ENCODE measurements at places on chromosomes 7 and 10. TPM values are rescaled to one million over a fixed set of nuclear protein-coding genes. Genes with fewer than 3 reads are reported as not detected.

DNA sequence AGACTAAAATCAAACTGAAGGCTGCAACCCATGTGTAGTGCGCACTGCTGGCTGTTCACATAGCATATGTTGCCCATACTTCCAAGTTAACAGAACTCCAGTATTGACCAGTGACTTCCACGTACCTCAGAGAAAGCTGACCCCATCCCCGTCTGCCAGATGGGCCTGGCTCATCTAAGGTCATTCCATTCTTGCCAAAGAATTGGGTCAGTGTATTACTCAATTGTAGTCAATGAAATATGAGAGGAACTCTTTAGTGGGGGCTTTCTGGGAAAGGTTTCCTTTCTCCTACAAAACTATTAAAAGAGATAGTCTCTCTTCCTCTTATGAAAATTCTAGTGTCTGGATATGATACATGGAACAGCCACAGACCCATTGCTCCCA, 238.6 kb downstream of the COBL start:
- no peak overlapping the region for H3K27ac ChIP-seq
- DNase-seq, result no peak
- H3K27me3 ChIP-seq, result no peaks in the 10 kb centered on the region

DNA sequence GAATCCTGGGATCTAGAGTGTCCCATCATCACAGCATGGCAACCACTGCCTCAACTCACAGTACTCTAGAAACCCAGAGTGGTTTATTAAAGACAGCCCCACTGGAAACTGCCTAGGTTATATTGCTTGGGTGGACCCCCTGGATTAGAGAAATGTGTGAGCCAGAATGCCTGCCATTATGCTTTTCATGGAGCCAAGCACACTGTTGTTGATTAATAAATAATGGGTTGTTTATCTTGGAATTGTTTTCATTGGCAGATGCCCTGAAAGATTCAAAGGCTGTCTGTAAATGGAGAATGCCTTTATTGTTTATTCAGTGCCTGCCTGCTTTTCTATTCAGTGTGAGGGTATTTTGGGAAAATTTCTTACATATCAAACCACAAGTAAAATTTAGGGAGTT, 52.1 kb downstream of the GNAI1 start:
- H3K4me3 ChIP-seq, result no peak overlapping the region
- no peak for DNase-seq
- H3K27me3 ChIP-seq, result no peaks in the 10 kb centered on the region
- peak overlapping the region; percentile 25 for H3K27ac ChIP-seq
- peaks cover 9% of the 10 kb centered on the region for H3K36me3 ChIP-seq

DNA sequence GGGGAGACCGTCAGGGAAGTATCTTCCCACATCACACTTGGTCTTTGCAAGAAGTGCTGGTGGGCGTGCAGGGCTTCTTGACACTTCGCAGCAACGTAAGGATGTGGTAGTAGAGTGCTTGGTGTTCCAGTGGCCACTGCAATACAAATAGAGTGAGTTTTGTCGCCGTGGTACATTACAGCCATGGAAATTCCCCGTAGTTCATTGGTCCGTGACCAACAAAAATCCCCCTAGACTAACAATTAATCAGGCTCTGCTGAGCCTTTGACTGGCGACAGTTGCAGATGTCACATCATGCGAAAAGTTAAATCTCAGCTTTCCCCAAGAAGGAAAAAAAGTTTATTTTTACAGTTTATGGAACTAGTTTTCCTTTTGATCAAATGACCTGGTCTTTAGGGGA, 134.7 kb downstream of the MGMT start:
- no peak overlapping the region for H3K27ac ChIP-seq
- H3K4me1 ChIP-seq, result no peaks in the 10 kb centered on the region
- no peaks in the 10 kb centered on the region for H3K27me3 ChIP-seq
- no peaks in the 10 kb centered on the region for H3K36me3 ChIP-seq

DNA sequence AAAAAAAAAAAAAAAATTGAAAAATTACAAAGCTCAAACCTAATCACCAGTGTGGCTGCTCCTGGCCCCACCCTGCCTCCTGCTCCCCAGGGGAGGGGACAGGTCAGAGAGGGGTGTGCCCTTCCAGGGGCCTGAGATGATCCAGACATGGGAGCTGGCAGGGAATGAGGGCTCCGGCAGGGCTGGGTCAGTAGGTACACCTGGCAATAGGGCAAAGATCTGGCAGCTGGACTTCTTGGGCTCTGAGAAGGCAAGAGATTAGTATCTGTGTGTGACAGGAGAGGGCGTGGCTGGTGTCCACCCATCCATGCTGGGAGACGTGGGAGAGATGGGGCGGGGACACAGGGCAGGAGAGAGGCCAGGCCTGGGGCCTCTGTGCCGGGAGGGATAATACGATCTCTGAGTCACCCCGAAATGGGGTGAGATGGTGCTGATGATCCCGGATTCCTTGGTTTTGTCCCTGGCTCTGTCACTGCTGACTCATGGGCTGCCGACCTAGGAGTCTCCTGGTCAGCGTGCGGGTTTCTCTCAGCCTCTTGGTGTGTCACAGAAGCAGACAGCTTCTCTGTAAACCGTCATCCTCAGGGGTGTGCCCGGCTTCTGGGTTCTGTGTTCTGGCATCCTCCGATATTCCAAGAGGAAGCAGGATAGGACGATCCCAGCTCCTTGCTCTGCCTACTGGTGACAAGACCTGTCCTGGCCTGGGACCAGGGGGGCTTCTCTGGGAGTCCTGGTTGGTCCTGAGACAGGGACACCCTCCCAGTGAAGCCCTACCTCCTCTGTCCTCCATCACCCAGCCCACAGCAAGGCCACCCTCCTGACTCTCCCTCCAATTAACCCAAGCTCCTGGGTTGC, 8.2 kb upstream of the CLDN4 start:
- H3K27me3 ChIP-seq, result no peaks in the 10 kb centered on the region
- peaks cover 78% of the 10 kb centered on the region for H3K4me1 ChIP-seq
- peak; percentile 93 for DNase-seq
- H3K36me3 ChIP-seq, result no peaks in the 10 kb centered on the region

- H3K27ac ChIP-seq, result no peak overlapping the region
- H3K36me3 ChIP-seq, result no peaks in the 10 kb centered on the region
- H3K27me3 ChIP-seq, result peaks cover 35% of the 10 kb centered on the region
- H3K4me1 ChIP-seq, result no peaks in the 10 kb centered on the region
Observed at GRCh38 chr10:1608851-1609647, 128.3 kb downstream of the ADARB2 start.

DNA sequence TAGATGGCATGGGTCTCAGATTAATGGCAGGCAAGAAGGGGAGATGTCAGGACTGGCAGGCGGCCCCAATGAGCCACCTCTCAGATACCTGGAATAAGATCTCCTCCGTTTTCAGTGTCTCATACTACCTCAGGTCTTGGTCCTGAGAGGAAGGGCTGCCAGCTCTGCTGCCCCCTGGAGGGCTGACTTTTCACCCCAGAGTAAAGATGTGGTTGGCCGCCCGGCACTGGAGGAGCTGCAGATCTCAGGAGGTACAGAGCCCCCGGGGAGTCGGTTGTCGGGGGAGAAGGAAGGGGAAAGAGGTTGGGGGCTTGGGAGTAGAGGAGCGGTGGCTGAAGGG, 642 bp upstream of the COL13A1 start:
- peaks cover 41% of the 10 kb centered on the region for H3K4me1 ChIP-seq
- H3K4me3 ChIP-seq, result peak overlapping the region; percentile 75
- DNase-seq, result peak; percentile 60
- H3K36me3 ChIP-seq, result no peaks in the 10 kb centered on the region

YKT6 gene
- 84.8 TPM for total RNA-seq

DNA sequence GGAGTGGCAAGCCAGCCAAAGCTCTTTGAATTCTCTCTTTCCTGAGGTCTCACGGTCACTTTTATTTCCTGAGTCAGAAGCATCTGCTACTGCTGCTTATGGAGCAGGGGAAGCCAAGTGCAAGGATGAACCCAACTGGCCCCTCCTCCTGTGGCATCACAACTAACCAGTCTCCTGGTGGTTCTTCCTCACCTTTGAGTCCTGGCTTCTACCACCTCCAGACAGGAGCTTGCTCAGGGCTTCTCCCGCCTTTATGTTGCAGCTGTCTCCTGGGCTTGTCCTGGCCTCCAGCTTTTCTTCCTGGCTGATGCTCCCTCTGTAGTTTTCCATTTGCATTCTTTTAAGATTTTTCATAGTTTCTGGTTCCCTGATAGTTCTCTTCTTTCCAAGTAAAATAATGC, 349.7 kb upstream of the NRP1 start:
- H3K36me3 ChIP-seq, result no peaks in the 10 kb centered on the region
- no peak for DNase-seq
- no peak overlapping the region for H3K27ac ChIP-seq
- H3K27me3 ChIP-seq, result no peaks in the 10 kb centered on the region
- no peaks in the 10 kb centered on the region for H3K4me1 ChIP-seq

- no peaks in the 10 kb centered on the region for H3K27me3 ChIP-seq
- no peak for DNase-seq
- no peaks in the 10 kb centered on the region for H3K36me3 ChIP-seq
- H3K27ac ChIP-seq, result no peak overlapping the region
- peaks cover 11% of the 10 kb centered on the region for H3K4me1 ChIP-seq
- no peak overlapping the region for H3K4me3 ChIP-seq
Observed at GRCh38 chr7:46488607-46489006, 567.5 kb upstream of the IGFBP3 start.

GRCh38 chr7:158842486-158842885, 13.2 kb upstream of the ESYT2 start:
- H3K27me3 ChIP-seq, result no peaks in the 10 kb centered on the region
- no peaks in the 10 kb centered on the region for H3K36me3 ChIP-seq
- H3K4me3 ChIP-seq, result no peak overlapping the region

DNA sequence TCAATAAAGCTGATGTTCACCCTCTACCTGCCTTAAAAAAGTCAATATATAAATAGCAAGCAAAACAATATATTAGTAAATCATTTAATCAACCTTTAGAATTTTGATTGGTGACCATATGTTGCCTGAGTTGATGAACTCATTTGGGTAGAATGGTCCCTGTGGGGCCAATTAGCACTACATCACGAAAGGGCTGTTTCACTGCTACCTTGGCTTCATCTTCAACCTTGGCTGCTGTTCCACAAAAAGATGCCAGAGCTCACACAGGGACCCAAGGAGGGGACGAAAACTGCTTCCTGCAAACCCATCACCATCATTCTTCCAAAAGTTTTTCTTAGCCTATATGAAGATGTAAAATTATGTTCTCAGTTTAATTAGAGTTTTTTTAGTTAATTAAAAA, 35.4 kb upstream of the HBP1 start:
- no peaks in the 10 kb centered on the region for H3K36me3 ChIP-seq
- H3K27me3 ChIP-seq, result no peaks in the 10 kb centered on the region
- no peak for DNase-seq
- H3K4me3 ChIP-seq, result no peak overlapping the region
- no peak overlapping the region for H3K27ac ChIP-seq
- no peaks in the 10 kb centered on the region for H3K4me1 ChIP-seq

DNA sequence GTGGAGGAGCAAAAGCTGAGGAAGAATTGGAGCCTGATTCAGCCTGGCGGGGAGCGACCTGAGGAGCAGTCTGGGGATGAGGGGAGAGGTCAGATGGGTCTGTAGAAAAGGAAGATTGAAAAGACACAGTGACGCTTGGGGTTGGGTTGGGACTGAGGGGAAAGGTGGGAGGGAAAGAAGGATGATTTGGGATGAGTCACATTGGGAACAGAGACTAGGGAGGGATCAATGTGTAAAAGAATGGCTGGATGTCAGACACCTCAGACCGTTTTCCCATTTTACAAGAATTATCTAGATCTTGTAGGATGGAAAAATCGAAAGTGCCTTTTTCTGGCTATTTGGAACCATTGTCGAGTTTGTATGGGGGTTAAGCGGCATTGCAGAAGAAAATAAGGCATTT, 1076.5 kb downstream of the DNAJB9 start:
- H3K27ac ChIP-seq, result no peak overlapping the region
- no peaks in the 10 kb centered on the region for H3K4me1 ChIP-seq
- no peaks in the 10 kb centered on the region for H3K36me3 ChIP-seq
- no peaks in the 10 kb centered on the region for H3K27me3 ChIP-seq
- H3K4me3 ChIP-seq, result no peak overlapping the region

GRCh38 chr7:64889686-64890162, 13.3 kb upstream of the ZNF273 start:
- no peaks in the 10 kb centered on the region for H3K4me1 ChIP-seq
- H3K27me3 ChIP-seq, result no peaks in the 10 kb centered on the region
- H3K36me3 ChIP-seq, result no peaks in the 10 kb centered on the region
- H3K4me3 ChIP-seq, result no peak overlapping the region
- DNase-seq, result no peak
- H3K27ac ChIP-seq, result no peak overlapping the region

DNA sequence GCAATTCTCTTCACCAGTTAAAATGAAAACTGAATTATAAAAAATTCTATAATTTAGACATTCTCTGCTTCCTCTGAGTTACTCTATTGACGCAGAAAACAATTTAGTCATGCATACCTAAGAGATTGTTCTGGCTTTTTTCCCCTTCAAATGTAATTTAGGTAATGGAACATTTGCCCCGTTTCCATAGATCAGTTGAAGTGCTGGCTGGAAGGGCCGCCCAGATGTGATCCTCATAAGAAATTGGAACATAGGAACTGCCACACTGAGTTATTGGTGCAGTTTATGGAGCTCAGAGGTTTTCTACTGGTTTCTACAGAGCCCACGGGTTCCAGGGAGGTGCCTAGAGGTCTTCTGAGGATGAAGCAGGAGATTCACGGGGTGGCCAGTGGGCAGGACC, 581.7 kb downstream of the SDK1 start:
- no peaks in the 10 kb centered on the region for H3K36me3 ChIP-seq
- H3K4me1 ChIP-seq, result no peaks in the 10 kb centered on the region
- H3K4me3 ChIP-seq, result no peak overlapping the region
- DNase-seq, result no peak
- H3K27me3 ChIP-seq, result no peaks in the 10 kb centered on the region

GRCh38 chr10:43983856-43984271, 335.2 kb upstream of the ZNF32 start:
- H3K4me3 ChIP-seq, result no peak overlapping the region
- peaks cover 11% of the 10 kb centered on the region for H3K27me3 ChIP-seq
- no peaks in the 10 kb centered on the region for H3K4me1 ChIP-seq
- DNase-seq, result no peak
- no peaks in the 10 kb centered on the region for H3K36me3 ChIP-seq

DDC gene
- not detected for total RNA-seq

DNA sequence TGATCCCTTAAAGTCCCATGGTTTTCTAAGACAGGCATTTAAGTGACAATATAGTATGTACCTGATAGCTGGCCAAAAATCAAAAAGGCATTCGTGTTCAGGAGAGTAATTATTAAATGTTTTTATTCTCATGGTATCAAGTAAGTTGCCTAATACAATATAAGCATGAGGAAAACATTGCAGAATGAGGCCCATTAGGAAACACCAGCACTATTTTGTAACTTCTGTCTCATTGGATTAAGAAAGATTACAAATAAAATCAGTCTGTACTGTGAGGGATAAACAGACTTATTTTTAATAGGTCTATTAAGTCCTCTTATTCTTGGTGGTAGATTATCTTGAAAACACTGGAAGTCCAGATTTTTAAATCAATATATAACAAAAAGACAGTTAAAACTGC, 110.1 kb downstream of the SNX13 start:
- no peak for DNase-seq
- no peak overlapping the region for H3K4me3 ChIP-seq
- H3K36me3 ChIP-seq, result no peaks in the 10 kb centered on the region
- H3K27me3 ChIP-seq, result no peaks in the 10 kb centered on the region
- H3K27ac ChIP-seq, result no peak overlapping the region
